ENCODE measurements at places on chromosomes 6 and 20.

- no peak for DNase-seq
Observed at GRCh38 chr6:92122746-92123145, 1296.6 kb downstream of the EPHA7 start.

DNA sequence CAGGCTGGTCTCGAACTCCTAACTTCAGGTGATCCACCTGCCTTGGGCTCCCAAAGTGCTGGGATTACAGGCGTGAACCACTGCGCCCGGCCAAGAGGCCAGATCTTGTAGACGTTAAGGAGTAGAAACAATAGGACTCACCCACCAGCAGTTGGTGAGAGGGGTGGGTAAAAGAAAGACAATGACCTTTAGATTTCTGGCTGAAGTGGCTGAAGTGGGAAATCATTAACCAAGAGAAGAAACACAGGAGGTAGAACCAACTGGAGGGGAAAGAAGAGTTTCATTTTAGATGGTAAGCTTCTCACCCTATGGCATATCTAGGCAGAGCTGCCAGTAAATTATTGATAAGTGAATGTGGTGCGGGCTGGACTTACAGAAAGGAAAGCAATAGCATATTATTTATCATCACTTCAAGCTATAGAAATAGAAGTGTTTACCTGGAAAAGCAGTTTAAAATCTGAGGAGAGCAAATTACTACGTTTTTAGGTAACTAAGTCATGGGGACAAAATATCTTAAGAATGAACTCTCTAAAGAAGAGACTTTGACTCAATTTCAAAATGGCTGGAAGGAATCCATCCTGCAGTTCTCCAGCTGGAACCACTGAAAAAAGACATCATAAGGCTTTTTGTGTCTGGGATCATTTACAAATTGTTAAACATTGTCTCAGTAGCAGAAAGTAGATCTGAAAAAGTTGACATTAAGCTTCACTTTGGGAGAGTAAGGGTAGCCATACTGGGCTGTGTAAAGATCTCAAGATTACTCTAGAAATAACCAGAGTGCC is 109.6 kb downstream of the ALDH8A1 start:
- DNase-seq, result no peak

DNA sequence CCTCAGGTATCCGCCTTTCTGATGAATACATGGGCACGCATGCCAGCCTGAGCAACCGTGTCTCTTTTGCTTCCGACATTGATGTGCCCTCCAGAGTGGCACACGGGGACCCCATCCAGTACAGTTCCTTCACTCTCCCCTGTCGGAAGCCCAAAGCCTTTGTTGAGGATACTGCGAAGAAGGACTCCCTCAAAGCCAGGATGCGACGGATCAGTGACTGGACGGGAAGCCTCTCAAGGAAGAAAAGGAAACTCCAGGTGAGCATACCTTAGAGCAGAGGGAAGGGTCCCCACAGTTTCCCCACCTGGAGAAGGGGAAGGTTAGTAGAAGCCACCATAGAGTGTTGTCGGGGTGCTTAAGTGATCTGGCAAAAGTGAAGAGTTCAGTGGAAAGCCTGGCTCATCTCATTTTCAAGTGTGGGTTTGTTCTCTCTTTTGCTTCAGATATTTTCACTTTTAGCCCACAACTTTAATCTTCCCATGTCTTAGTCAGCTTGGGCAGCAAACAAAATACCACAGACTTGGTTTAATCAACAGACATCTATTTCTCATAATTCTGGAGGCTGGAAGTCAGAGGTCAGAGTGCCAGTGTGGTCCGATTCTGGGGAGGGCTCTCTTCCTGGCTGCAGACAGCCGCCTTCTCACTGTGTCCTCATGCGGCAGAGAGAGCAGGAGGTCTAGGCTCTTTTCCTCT is 133.5 kb upstream of the CLDN20 start:
- DNase-seq, result no peak

- no peak for DNase-seq
Observed at GRCh38 chr6:116631379-116631990, 15.2 kb downstream of the RSPH4A start.

- DNase-seq, result peak; percentile 76
Observed at GRCh38 chr6:33633462-33634158, 12.5 kb downstream of the ITPR3 start.

DNA sequence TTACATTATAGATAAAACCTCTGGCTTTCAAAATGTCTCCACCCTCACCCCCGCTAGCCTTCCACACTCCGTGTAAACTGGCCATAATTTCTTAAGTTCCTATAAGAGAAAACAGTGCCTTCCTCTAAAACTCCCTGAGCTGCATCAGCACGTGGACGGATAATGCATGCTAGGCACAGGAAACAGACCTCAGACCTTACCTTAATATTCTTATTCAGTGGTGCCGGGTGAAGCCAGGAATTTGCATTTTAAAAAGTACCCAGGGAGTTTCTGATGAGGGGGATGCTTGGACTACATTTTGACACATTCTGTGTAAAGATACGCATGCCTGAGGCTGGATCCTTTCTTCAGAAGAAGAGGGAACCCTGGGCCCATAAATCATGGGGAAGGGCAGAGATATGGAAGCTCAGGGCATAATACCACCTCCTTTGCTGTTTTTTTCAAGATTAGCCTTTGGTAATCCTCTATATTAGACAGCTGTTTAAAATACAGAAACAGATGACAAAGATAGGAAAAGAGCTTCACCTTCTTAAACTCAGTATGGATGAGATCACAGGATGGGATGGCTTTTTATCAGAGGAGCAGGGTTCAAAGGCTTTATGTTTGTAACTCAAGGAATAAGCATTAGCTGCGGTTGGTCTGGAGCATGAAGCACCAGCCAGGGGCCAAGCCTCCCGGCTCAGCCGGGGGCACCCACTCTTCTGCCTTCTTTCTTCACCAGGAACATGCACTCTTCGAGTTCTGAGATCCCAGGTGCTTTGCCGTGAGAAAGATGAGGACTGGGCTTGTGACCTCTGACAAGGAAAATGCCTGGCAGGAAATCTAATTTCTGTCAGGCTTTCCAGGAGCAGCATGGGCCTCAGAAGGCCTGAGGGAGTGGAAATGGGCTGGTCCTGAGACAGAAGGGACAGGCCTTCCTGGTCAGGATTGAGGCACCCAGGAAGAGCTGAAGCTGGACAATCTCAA is 218.1 kb upstream of the SOX4 start:
- no peak for DNase-seq

DNA sequence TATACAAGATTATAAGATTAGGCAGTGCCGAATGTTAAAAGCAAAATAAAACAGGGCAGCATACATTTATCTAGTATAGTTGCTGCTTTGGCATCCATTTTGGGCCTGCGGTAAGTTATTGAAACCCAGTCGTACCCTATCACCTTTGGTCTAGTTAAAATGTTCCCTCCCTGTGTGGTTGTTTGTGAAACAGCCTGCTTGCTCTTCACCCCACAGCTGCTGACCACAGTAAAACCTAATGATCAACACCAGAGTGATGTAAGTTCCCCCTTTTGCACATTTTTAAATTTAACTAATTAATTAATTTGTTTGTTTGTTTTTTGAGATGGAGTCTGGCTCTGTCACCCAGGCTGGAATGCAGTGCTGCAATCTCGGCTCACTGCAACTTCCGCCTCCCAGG is 50.3 kb upstream of the TXNDC5 start:
- no peak for DNase-seq

DNA sequence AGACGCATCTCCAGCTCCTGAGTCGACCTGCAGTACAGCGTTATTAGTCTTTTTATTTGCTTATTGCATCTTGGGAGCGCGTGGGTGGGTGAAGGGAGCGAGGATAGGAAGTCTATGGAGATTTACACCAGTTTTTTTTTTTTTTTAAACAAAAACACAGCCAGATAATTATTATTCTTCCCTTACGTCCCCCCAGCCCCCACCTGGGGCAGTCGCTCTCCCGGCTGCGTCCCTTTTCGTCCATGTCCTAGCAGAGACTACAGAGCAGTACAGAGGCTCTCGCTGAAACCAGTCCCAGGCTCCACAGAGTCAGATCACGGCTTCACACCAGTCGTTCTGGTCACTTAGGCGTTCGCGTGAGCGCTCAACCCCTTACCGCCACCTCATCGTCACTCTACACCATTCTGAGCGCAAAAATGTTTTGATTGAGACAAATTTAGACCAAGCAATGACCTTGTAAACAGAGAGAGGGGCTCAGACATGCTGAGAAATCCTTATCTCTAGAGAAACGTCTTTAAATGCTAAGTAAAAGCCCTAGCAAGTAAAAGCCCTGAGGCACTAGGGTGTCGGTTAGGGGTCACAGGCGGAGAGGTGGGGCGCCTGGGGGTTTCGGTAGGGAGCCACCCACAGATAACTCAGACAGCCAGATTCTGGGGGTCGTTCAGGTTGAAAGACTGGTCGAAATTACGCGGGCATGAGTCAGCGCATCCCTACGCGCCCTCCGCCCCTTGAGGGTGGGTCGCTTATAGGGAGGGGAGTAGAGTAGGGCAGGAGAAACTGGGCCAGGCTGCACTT is 975 bp upstream of the PPT2 start:
- DNase-seq, result peak; percentile 88

- no peak for DNase-seq
Observed at GRCh38 chr20:31716818-31717477, 5.7 kb downstream of the BCL2L1 start.

- no peak for DNase-seq
Observed at GRCh38 chr6:168062346-168063289, 16.4 kb downstream of the FRMD1 start.

DNA sequence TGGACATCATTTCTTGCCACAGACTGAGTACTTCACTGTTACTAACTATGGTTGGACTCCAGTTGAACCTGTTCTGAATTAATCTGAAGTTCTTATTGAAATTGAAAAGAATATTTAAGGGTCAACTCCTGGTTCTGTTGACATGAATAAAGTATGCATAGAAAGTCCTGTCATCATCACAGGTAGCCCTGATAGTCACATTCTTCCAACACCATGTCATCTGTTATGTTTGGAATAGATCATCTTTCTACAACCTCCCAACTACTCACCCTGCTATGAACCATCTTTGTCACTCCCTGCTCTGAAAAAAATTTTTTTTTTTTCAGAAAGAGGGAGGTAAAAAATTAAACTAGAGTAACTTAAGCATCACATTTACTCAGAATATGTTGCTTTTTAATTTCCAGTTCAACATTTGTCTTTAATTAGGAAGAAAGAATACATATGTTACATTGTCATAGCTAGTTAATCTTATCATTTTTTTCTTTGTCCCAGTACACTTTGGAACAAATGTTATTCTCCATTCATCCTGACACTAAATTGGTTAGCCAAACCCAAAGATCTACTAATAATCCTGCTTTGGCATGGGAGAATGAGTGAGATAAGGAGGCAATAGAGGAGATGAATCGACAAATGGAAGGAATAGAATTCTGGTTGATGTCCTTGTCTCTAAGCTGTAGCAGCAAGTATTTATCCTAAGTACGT is 775.1 kb upstream of the NRSN1 start:
- no peak for DNase-seq

DNA sequence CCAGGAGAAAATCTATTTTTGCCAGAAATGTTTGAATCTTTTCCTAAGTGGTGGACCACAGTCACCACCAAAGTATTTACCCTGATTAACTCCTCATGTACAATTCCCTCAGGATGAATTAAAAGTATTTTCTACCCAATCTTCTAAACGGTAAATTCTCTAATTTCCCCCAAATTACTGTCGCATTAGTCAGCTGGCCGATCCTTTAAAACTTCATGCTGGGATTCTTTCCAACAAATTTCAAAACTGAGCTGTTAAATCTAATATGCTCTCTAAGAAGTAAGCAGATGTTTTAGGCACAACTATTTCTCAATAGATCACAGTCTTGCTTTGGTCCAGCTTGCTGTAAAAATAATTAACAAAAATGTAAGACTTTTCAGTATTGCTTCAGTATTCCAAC is 447.2 kb downstream of the FRK start:
- no peak for DNase-seq

- no peak for DNase-seq
Observed at GRCh38 chr20:31523361-31524283, 9.4 kb downstream of the HM13 start.

- DNase-seq, result peak; percentile 20
Observed at GRCh38 chr20:45905505-45906079, 6.4 kb downstream of the PLTP start.

DNA sequence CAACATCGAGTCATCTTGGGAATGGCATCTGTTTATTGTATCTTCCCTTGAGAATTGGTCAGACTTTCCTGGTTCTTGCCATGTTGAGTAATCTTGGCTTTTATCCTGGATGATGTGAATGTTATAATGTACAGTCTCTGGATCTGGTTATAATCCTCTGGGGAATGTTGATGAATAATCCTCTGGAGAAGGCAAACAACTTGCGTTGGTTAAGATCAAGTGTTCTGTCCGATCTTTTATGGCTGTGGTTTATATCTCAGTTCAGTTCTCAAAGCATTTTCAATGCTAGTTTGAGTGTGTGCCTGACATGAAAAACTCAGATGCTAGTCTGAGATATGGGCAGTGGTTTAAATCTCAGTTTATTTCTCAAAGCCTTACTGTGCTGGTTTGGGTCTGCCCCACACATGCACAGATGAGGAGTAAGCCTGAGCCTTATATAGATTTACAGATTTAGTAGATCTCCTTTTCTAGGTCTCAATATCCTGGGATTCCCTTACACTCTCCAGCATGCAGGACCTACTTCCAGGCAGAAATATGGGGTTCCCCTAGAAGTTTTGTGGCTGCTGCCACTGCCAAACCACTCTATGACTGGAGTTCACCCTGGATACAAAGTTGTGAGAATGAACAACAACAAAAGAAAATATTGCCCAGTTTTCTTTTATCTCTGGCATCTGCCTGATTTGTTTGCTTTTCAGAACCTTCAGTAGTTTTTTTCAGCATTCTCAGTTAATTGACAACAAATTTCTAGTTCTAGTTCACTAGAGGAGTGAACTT is 191.8 kb upstream of the MAN1A1 start:
- no peak for DNase-seq

DNA sequence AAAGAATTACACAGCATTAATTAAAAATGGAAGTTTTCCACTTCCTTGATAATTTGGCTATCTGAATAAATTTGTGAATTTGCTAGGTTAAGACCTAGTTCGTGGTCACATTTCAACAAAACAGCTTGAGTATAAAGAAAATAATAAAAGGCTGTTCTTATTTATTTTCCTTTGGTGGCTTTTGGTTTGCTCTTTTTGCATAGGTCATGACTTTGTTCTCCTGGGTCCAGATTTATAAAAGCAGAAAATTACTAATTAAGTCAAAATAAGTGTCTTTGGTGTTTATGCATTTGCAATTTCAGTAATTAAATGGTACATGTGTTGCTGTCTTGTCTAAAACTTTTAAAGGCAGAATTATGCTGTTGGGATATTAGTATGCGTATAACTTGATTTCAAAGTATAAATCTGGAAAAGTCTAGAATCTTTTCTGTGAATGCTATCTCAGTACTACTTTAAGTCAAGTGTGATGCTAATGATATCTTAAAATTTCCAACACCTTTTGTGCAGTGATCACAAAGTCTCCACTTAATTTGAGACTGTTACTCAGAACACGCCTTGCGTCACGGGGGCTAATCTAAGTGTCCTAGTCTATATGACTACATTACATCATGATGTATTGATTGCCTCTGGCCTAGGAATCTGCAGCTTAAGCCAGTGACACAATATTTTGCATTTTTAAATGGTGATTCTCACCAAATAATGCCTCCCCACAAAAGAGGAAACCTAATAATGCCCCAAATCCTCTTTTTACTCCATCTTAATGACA is 41.0 kb downstream of the GNAS start:
- peak; percentile 16 for DNase-seq

GRCh38 chr6:156854466-156855161 is 77.4 kb downstream of the ARID1B start:
- peak; percentile 90 for DNase-seq

Data from erythroblast (primary cell).